Keratinocyte (primary cell): ENCODE measurements at places on chromosomes 11 and 22. TPM values are rescaled to one million over a fixed set of nuclear protein-coding genes. Genes with fewer than 3 reads are reported as not detected.

Gene CARNS1
- polyA plus RNA-seq, result not detected in 3 replicates

Gene FOLR3
- 21.0 to 74.6 TPM (median 23.5 TPM) in 3 replicates for polyA plus RNA-seq

Gene ST14
- polyA plus RNA-seq, result 45.8 to 74.8 TPM (median 66.2 TPM) in 3 replicates

Gene CUL5
- polyA plus RNA-seq, result 10.9 to 15.1 TPM (median 11.6 TPM) in 3 replicates

DNA sequence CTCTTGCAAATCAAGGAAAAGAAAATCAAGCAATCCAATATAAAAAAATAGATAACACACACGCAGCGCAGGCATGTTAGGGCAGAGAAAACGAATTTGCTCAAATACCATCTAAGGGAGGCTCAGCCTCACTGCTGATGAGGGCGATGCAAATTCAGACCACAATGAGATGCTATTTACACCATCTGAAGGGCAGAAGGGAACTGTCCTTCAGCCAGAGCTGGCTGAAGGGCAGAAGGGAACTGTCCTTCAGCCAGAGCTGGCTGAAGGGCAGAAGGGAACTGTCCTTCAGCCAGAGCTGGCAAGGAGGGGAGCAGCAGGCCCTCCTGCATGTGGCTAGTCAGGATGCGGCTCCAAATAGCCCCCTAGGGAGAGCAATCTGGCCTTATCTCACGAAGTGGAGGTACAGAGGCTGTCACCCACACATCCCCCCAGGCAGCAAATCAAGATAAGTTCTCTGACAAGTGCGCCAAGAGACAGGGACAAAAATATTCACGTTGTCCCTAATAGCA, 7.6 kb upstream of the SLC39A13 start:
- no peak for DNase-seq
- H3K27me3 ChIP-seq, result no peaks in the 10 kb centered on the region
- no peaks in the 10 kb centered on the region for H3K36me3 ChIP-seq
- peaks cover 21% of the 10 kb centered on the region for H3K4me1 ChIP-seq
- no peak overlapping the region for H3K4me3 ChIP-seq
- no peak overlapping the region for H3K27ac ChIP-seq

- H3K36me3 ChIP-seq, result no peaks in the 10 kb centered on the region
- H3K27ac ChIP-seq, result no peak overlapping the region
- no peak overlapping the region for H3K4me3 ChIP-seq
- peaks cover 24% of the 10 kb centered on the region for H3K4me1 ChIP-seq
These were observed 8.7 kb upstream of the MPEG1 start for GRCh38 chr11:59221441-59221840.

DNA sequence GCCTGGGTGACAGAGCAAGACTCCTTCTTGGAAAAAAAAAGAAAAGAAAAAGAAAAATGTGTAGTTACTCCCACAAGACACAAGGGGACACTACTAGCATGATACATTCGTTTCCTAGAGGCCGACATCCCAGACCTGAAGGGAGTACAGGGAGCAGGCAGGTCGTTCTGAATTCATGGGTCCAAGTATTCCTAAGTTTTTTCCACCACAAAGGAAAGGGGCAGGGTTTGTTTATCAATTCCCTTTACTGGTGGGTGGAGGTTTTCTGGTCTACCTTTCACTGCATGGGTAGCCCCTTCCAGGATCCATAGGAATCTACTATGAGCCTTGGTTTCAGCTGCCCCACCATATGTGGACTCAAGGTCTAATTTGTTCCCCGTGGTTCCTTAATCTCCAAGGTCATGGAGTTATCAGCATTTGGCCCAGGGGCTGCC, 11.8 kb downstream of the TIGD3 start:
- H3K27ac ChIP-seq, result no peak overlapping the region
- DNase-seq, result no peak
- H3K4me1 ChIP-seq, result peaks cover 3% of the 10 kb centered on the region
- H3K27me3 ChIP-seq, result no peaks in the 10 kb centered on the region
- H3K4me3 ChIP-seq, result no peak overlapping the region
- no peaks in the 10 kb centered on the region for H3K36me3 ChIP-seq

GRCh38 chr22:49512487-49513165, 315.0 kb downstream of the BRD1 start:
- no peaks in the 10 kb centered on the region for H3K4me1 ChIP-seq
- no peaks in the 10 kb centered on the region for H3K27me3 ChIP-seq
- H3K36me3 ChIP-seq, result no peaks in the 10 kb centered on the region
- H3K27ac ChIP-seq, result no peak overlapping the region
- DNase-seq, result no peak

DNA sequence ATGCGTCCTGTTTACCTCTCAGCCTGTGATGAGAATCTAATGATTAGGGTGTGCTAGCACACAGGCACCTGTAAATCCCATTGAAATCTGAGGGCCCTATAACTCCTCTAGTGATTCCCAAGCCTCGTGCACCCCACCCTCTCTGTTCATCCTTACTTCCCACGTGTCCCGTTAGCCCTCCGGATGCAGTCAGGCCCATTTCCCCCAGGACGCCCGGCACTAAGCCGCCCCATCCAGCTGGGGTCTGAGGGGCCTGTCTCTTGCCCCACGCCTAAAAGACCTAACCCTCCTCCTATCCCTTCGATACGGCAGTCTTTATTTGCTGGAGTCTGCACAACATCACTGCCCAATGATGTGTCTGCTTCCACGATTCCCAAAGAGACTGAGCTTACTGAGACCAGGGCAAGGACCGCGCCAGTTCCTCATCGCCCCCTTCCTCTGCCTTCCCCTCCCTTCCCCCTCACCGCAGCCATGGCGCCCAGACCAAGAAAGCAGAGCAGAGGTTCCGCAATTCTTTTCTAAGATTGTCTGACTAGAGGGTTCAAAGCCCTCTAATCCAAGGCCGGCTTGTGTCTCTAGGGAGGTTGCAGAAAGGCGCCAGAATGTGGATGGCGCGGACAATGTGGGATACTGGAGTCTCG, 1.1 kb upstream of the FADS2 start:
- no peaks in the 10 kb centered on the region for H3K27me3 ChIP-seq
- peaks cover 25% of the 10 kb centered on the region for H3K4me1 ChIP-seq
- peak overlapping the region; percentile 59 for H3K4me3 ChIP-seq
- no peak for DNase-seq
- no peak overlapping the region for H3K27ac ChIP-seq

DNA sequence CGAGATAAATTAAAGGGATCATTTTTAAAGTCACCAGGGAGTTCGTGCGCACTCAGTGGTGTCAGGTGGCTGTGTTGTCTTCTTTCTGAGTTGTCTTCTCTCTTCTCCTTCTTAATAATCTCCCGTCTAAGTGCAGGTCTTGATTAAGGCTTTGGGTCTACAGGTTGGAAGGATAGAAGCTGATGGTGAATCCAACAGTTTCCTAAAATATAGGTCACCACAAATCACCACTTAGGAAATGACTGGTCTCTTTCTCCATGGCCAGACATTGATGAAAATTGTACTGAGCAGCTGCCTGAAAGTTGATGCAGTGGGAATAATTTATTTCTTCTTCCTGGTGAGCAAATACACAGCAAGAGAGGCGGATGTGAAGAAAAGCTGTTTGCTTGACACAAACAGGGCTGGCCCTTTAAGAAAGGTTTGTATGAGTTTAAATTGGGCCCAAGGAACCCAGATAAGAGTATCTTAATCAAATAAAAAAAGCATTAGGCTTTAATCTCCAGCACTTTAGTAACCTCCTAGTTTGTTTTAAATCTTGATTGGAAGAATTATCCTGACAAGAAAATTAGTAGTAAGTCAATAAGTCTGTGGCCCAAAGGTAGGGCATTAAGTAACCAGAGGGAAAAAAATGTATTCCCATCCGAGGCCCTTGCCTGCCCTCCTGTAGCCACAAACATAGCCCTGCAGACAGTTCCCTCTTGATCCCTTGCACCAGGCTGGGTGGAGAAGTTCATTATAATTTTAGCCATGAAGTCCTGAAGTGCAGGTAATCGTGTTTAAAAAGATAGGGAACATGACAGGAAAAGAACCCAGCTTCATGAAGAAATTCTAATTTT, 245.8 kb downstream of the KIRREL3 start:
- DNase-seq, result no peak
- H3K27me3 ChIP-seq, result no peaks in the 10 kb centered on the region

DNA sequence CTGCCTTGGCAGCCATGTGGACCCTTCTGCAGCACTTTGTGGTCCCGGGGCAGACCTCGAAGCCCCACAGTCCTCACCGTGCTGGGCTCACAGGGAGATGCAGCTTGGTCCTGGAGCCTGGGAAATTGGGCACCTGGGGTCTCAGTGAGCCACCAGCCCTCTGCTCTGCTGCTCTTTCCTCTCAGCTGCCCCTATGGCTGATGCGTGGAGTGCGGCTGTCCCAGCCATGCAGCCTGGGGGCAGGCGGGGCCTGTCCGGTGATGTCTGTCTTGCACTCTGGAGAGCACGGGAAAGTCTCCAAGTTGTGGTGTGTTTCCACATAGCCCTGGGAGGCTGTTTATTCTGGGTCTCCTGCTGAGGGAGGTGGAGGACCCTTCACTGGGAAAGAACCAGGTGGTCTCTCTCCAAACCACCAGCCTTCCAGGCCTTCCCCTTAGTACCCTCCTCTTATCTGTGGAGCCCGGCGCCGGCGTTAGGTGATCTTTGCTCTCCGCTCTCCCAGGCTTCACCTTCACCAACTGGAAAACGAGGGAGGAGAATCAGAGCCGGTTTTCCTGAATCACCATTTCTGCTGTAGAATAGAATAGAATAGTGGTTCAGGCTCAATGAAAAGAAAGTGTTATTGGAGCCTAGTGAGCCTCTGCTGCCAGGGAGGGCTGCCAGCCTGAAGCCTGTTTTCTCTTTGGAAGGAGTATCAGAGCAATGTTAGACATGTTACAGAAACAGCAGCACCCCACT, 41.2 kb upstream of the GRAMD4 start:
- H3K4me1 ChIP-seq, result peaks cover 46% of the 10 kb centered on the region
- no peaks in the 10 kb centered on the region for H3K27me3 ChIP-seq
- H3K27ac ChIP-seq, result no peak overlapping the region
- H3K36me3 ChIP-seq, result peaks cover 3% of the 10 kb centered on the region

DNA sequence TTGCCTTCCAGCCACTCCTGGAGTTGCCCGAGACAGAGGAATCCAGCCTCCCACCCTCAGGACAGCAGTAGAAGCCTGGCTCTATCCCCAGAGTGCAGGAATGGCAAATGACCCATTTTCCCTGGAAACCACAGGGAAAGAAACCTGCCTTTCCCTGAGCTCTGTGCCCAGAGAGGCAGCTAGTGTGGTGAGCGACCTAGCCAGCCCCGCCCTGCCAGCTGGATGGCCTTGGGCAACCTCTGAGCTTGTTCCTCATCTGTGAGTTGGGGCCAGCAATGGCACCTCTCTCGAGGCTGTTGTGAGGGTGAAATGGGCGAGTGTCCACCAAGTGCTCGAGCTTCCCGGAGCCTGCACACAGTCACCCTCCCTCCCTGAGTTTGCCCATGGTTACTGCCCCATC, 3.7 kb downstream of the OMP start:
- no peaks in the 10 kb centered on the region for H3K36me3 ChIP-seq
- H3K27me3 ChIP-seq, result peaks cover 3% of the 10 kb centered on the region
- no peak overlapping the region for H3K4me3 ChIP-seq

DNA sequence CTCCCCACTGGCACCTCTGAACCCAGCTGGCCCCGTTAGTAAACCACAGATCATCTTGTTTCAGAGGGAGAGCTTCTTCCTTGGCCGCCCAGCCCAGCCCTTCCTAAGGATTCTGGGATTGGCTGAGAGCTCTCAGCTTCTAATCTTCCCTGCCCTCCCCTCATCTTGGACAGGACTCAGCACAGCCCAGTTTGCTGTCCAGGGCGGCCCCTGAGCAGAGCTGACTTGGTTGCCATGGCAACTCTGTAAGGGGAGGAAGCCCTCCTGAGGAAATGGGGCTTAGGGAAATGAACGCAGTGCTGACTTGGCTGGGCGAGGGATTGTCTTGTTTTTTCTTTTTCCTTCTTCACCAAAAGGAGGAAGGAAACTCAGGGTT, 4.6 kb downstream of the APOL4 start:
- no peaks in the 10 kb centered on the region for H3K36me3 ChIP-seq
- H3K27me3 ChIP-seq, result peaks cover 8% of the 10 kb centered on the region
- DNase-seq, result no peak
- H3K4me3 ChIP-seq, result no peak overlapping the region

DNA sequence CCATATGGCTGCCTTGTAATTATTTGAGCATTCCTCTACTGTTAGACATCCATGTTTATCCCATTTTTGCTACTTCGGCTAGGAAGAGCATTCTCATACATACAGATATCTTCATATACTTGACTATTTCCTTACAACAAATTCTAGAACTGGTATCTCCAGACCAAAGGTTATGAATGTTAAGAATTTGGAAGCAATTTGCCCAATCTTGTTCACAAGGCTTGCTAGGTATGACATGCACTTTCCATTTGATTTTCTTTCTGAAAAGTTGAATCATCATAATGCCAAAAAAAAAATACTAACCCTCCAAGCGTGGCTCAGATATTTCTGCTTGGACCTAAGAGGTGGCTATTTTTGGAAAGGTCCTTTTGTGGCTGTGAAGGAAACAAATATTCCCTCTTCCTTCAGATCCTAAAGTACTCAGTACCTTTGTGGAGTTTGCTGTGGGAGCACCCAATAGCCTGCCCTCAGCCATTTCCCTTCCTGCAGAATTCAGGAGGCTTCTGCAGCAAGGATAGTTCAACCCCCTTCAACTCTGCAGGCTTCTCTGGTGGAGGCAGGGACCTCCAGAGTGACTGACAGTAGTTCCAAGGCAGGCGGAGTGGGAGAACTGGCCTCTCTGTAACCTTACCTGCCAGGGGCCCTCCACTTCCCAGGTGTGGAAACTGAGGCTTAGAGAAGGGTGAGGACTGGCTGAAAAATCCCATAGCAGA, 22.0 kb upstream of the CPT1A start:
- H3K4me3 ChIP-seq, result no peak overlapping the region
- DNase-seq, result no peak

DNA sequence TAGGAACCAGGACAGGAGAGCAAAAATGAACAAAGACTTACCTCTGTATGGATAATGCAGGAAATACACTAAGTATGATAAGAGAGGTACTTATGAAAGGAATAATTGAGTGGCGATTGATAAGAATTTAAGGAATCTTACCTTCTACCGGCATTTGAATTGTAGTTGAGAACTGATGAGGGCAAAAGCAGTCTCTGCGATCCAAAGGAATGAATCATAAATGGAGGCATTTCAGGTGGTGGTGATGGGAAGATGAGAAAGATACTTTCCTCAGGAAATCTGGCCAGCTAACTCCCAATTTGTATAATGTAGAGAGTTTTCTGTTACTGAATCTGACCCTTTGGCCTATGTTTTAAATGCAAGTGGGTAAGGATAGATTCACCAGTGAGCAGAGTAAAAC, 71.9 kb upstream of the C11orf87 start:
- H3K4me3 ChIP-seq, result no peak overlapping the region
- no peaks in the 10 kb centered on the region for H3K27me3 ChIP-seq
- no peaks in the 10 kb centered on the region for H3K36me3 ChIP-seq
- H3K27ac ChIP-seq, result no peak overlapping the region
- no peaks in the 10 kb centered on the region for H3K4me1 ChIP-seq

DNA sequence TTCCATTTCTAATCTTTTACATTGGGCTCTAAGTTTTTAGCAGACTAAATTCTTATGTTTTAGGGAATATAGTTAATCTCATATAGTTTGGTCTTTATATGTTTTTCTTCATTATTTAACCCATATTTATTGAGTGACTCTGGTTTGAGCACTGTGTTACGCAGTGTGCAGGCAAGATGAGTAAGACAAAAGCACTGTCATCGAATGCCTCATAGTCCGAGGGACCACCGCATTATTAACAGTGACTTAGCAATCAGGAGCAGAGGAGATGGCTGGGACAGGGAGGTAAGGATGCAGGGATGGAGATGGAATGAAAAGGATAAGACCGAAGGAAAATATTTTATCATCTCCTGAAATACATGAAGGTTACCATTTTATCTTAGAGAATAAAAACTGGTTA, 65.2 kb upstream of the CTSC start:
- no peak overlapping the region for H3K27ac ChIP-seq
- peaks cover 42% of the 10 kb centered on the region for H3K4me1 ChIP-seq
- no peaks in the 10 kb centered on the region for H3K27me3 ChIP-seq
- H3K4me3 ChIP-seq, result no peak overlapping the region
- H3K36me3 ChIP-seq, result no peaks in the 10 kb centered on the region

GRCh38 chr22:42560781-42561180, 7.0 kb downstream of the SERHL2 start:
- H3K36me3 ChIP-seq, result no peaks in the 10 kb centered on the region
- H3K4me1 ChIP-seq, result peaks cover 4% of the 10 kb centered on the region
- H3K27me3 ChIP-seq, result no peaks in the 10 kb centered on the region
